ENCODE measurements at places on chromosomes 13 and 19. TPM values are rescaled to one million over a fixed set of nuclear protein-coding genes. Genes with fewer than 3 reads are reported as not detected.

DNA sequence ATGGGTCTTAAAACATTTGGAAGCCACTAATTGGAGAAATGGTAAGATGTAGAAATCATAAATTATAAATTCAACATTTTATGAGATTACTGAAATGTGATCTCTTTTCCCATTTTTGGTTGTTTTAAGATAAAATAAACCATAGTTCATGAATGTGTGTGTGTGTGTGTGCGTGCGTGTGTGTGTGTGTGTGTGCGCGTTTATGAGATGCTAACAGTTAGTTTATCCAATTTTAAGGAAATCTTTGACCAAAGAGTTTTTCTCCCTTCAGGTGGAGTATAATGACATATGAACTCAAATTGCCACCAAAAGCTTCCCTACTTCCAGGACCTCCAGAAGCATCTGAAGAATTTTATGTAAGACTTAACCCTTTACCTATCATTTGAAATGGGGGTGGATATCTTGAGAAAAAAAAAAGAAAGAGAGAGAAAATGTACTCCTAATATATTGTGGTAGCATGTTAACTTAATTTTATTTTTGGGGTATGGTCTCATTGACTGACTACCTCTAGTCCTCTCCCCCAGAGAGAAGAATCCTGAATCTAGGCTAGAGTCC, 98.1 kb upstream of the AKAP11 start:
- H3K4me3 ChIP-seq: no peak overlapping the region
- peaks cover 38% of the 10 kb centered on the region for H3K36me3 ChIP-seq
- peaks cover 13% of the 10 kb centered on the region for H3K4me1 ChIP-seq
- H3K27me3 ChIP-seq: no peaks in the 10 kb centered on the region
- no peak for DNase-seq
- H3K27ac ChIP-seq: no peak overlapping the region

DNA sequence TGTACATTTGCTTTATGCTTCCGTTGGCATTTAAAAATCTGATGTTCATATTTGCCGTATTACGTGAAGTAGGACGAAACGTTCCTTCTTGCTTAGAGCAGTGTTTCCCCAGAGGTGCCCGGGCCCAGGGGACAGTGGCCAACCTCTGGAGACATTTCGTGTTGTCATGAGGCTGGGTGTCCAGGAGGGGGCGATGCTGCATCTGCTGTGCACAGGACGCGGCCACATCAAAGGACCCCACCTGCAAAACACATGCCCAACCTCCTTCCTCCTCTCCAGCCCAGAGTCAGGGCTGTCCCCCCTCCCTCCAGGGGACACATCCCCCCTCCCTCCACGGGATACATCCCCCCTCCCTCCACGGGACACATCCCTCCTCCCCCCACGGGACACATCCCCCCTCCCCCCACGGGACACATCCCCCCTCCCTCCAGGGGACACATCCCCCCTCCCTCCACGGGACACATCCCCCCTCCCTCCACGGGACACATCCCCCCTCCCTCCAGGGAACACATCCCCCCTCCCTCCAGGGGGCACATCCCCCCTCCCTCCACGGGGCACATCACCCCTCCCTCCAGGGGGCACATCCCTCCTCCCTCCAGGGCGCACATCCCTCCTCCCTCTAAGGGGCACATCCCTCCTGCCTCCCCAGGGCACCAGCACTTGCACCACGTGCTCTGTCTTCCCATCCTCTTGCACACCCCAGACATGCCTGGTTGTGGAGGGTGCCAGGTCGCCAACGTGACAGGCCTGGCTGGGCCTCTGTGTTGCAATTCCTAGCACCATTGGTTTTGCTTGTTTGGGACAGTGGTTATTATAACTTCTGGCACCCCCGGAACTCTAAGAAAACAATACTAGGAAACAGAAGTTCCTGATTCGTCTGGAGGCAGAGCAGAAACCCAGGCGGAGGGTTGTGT, 46.7 kb downstream of the GAS6 start:
- DNase-seq: peak; percentile 94
- no peaks in the 10 kb centered on the region for H3K27me3 ChIP-seq
- peak overlapping the region; percentile 91 for H3K4me3 ChIP-seq
- peak overlapping the region; percentile 72 for H3K27ac ChIP-seq
- peaks cover 18% of the 10 kb centered on the region for H3K4me1 ChIP-seq

DNA sequence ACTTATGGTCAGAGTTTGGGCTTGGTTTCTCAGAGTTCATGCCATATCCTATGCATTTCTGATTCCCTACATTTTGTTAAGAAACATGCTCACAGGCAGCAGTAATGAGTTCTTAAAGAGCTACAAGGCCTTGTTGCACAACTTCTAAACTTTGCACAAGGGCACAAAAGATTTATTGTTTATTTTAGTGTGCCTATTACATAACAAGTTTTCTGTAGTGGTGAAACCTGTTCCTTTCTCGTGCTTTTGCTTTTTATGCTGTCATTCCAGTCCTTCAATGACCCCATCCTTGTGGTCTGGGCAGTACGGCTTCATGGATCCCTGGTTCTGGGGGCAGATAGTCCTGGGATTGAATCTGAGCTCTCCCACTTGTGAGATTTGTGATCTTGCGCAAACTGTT, 17.8 kb downstream of the ZNF507 start:
- no peaks in the 10 kb centered on the region for H3K4me1 ChIP-seq
- no peak overlapping the region for H3K27ac ChIP-seq
- no peak for DNase-seq
- no peak overlapping the region for H3K4me3 ChIP-seq

DNA sequence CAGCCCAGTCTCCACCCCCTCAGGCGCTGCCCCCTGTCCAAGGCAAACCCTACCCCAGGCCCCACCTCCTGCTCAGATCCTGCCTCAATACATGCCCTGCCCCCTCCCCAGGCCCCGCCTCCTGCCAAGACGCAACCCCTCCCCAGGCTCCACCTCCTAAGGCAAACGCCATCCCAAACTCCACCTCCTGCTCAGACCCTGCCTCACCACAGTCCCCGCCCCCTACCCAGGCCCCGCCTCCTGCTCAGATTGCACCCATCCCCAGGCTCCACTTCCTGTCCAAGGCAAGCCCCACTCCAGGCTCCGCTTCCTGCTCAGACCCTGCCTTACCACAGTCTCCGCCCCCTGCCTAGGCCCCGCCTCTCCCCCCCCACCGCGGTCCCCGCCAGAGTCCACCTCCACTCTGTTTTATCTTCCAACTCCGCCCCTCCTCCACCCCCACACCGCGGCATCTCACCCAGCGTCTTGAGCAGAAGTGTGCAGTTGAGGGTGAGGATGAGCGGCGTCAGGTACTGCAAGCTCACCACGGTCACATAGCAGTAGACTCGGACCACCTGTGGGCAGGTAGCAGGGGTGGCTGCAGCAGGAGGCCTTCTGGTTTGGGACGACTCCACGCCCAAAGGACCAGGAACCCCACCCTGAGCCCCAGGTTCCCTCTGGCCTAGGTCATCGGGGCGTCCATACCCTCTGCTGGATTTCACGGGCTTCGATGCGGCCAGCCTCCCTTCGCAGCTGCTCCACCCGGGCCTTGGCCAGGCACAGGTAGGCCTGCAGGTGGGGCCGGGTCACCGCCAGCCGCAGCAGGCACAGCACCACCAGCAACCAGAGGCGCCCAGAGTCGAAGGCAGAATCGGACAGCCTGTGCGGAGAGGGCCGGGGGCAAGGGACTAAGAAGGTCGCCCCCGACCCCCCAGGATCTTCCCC, 17.7 kb downstream of the TMEM161A start:
- no peaks in the 10 kb centered on the region for H3K4me1 ChIP-seq
- no peak overlapping the region for H3K4me3 ChIP-seq
- no peaks in the 10 kb centered on the region for H3K27me3 ChIP-seq
- no peak overlapping the region for H3K27ac ChIP-seq
- peak; percentile 46 for DNase-seq

DNA sequence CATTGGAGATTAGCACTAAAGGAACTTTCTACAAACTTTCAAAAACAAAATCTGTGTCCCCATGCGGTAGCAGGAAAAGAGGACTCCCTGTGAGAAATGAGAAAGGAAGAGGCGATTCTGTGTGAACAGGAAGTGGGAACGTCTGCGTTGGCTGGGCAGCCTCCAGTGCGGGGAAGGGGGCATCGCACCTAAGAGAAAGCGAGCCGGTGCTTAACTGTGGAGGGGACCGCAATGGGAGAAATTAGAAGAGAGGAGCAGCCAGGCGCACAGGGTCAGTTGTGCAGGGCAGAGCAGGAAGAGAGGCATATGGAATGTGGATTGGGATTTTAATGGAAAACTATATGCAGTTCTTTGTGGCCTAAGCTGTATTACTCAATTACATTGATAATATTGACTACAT, 77.4 kb upstream of the DOCK9 start:
- H3K27me3 ChIP-seq: no peaks in the 10 kb centered on the region
- peak overlapping the region; percentile 47 for H3K27ac ChIP-seq
- peaks cover 70% of the 10 kb centered on the region for H3K4me1 ChIP-seq
- peaks cover 15% of the 10 kb centered on the region for H3K36me3 ChIP-seq
- no peak for DNase-seq
- peak overlapping the region; percentile 32 for H3K4me3 ChIP-seq

DNA sequence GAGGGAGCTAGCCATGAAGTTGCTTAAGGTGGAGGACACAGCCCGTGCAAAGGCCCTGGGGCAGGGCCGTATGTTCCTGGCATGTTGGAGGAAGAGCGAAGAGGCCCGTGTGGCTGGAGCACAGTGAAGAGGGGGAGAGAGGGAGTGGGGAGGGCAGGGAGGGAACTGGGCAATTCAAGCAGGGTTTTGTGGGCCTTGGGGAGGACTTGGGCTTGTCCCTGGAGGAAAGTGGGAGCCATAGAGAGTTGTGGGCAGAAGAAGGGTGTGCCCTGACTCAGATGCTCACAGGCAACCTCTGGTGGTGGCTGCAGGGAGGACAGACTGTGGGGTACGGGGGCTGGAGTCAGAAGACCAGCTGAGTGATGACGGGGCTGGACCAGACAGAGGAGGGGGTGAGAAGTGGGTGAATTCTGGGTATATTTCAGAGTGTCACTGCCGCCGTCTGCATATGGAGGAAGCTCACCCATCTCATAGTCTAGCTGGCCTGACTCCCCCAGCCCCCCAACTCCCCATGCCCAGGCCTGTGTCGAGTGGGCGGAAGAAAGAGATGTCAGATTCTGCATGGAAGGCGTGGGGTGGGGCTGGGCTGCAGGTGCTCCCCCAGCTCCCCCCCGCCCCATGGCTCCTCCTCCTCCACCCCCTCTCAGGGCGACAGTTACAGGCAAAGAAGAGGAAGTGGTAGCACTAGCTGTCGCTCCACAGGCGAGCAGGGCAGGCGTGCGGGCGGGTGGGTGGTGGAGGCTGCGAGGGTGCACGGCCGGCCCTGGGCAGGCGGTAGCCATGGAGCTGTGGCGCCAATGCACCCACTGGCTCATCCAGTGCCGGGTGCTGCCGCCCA, at the start of gene VAV1:
TSS of gene VAV1 (plus strand) at position 681 of the 838 bp plus-strand sequence. CDS start at position 781, 100 bp downstream.
- H3K27ac ChIP-seq: peak within 1 kb of the TSS; percentile 90
- H3K4me1 ChIP-seq: peaks cover 69% of the 10 kb centered on the region

- H3K27me3 ChIP-seq: peaks cover 2% of the 10 kb centered on the region
- H3K4me3 ChIP-seq: no peak overlapping the region
- DNase-seq: no peak
- H3K4me1 ChIP-seq: no peaks in the 10 kb centered on the region
Observed at GRCh38 chr13:39254601-39255000, 216.3 kb downstream of the NHLRC3 start.

GRCh38 chr19:33621811-33622504, at the start of gene CHST8:
TSS of gene CHST8 (plus strand) at chr19:33621953. CDS start at chr19:33689262, 67,309 bp downstream.
- no peaks in the 10 kb centered on the region for H3K4me1 ChIP-seq
- DNase-seq: no peak
- H3K27ac ChIP-seq: no peak within 1 kb of the TSS
- H3K27me3 ChIP-seq: peaks cover 39% of the 10 kb centered on the region
- H3K36me3 ChIP-seq: no peaks in the 10 kb centered on the region

DNA sequence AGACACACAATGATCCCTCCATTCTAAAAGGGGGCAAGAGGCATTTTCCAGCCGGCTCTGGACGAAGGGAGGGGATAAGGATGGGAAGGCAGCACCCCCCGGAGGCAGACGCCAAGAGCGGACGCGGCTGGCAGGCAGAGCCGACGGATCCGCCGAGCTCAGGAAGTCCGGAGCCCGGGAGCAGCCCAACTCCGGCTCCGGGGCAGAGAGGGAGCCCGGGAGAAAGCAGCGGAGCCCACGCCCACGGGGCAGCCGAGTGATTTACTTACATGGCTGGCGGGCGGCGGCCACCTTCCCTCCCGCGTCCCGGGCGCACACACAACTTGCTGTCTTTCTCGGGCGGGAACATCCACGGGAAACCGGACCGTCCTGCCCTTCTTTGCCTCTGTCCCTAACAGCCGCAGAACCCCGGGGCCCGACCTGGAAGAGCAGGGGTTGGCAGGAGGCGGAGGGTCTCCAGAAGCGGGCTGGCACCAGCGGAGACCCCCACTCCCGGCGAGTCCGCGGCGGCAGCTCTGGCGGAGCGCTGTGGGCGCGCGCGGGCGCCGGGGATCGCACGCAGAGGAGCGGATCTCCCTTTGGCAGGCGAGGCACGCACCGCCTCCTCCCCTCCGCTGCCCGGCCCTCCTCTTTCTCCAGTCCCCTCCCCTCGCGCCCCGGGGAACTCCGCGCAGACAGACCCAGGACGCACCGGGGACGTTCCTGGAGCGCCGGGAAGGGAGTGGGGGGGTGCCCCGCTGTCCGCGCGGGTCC, at the start of gene LHFPL6:
TSS of gene LHFPL6 (minus strand) at position 580 of the 753 bp plus-strand sequence.
- H3K27ac ChIP-seq: no peak within 1 kb of the TSS
- peak within 1 kb of the TSS; percentile 65 for H3K4me3 ChIP-seq
- peaks cover 9% of the 10 kb centered on the region for H3K4me1 ChIP-seq
- H3K27me3 ChIP-seq: peaks cover 49% of the 10 kb centered on the region
- peak; percentile 66 for DNase-seq
- H3K36me3 ChIP-seq: no peaks in the 10 kb centered on the region

GRCh38 chr19:37893845-37894575, 12.4 kb downstream of the WDR87 start:
- H3K4me3 ChIP-seq: no peak overlapping the region
- H3K27me3 ChIP-seq: no peaks in the 10 kb centered on the region
- no peak overlapping the region for H3K27ac ChIP-seq
- no peak for DNase-seq
- no peaks in the 10 kb centered on the region for H3K36me3 ChIP-seq
- peaks cover 7% of the 10 kb centered on the region for H3K4me1 ChIP-seq

DNA sequence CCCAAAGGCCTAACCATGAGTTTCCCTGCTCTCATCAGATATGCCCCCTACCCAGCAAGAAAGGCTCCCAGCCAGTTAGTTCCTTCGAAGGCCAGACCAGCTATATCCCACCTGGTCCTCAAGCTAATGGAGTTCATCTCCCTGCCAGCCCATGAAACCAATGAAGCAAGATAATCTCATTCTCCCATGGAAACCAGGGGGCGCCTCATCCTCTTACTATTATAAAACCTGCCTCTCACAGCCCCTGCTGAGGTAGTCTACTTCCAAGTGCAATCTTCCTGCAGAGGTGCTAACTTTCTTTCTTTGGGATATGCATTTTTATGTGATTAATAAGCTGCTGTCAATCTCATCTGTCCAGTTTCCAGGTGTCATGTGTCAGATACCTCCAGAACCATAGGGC, 34.0 kb upstream of the ZNF573 start:
- H3K36me3 ChIP-seq: peaks cover 4% of the 10 kb centered on the region
- no peak overlapping the region for H3K4me3 ChIP-seq
- no peak overlapping the region for H3K27ac ChIP-seq
- peaks cover 2% of the 10 kb centered on the region for H3K27me3 ChIP-seq
- no peaks in the 10 kb centered on the region for H3K4me1 ChIP-seq
- no peak for DNase-seq

- H3K27me3 ChIP-seq: peaks cover 35% of the 10 kb centered on the region
- H3K4me3 ChIP-seq: no peak overlapping the region
- H3K36me3 ChIP-seq: no peaks in the 10 kb centered on the region
- no peak overlapping the region for H3K27ac ChIP-seq
Observed at GRCh38 chr13:24723206-24723605, 40.8 kb upstream of the RNF17 start.

ZNF534 gene
- total RNA-seq: not detected

CCDC169 gene
- total RNA-seq: not detected

KISS1R gene
- 0.55 TPM for total RNA-seq

FPR1 gene
- not detected for total RNA-seq

ZNF284 gene
- 2.5 TPM for total RNA-seq

ZNF575 gene
- total RNA-seq: 3.4 TPM

ZNF844 gene
- total RNA-seq: 1.7 TPM

MCF2L gene
- total RNA-seq: 1.0 TPM

IGFL3 gene
- not detected for total RNA-seq

ZNF558 gene
- 19.6 TPM for total RNA-seq

All from activated CD8-positive, alpha-beta T cell treated with anti-CD3 and anti-CD28 coated beads, Interleukin-2, amount 10 ng/mL, durations not matched to agents 7 days and 5 days (primary cell).